ENCODE measurements at places on chromosomes 7 and 10.

DNA sequence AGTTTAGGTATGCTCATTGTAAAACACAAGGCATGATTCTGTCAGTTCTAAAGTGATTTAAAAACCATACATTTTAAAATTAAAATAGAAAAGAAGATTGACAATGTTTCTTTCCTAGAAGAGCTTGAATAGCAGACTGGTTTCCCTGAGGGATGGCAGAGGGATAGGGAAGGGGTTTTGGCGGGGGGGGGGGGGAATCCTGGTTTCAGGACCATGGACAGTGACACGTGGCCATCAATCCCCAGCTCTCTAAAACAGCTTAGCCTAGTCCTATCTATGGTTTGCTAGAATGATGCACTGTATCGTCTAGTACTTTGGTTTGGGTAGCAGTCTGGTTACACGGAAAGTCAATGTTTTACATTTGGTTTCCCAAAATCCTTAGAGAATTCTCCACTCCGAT is 88.7 kb downstream of the PHYHIPL start:
- DNase-seq: no peak

- no peak for DNase-seq
These were observed 317.0 kb downstream of the DNAJB6 start for GRCh38 chr7:157653827-157654207.

GRCh38 chr10:21953585-21954057 is 49.9 kb downstream of the DNAJC1 start:
- DNase-seq: no peak

- no peak for DNase-seq
These were observed 178.0 kb downstream of the LRRN3 start for GRCh38 chr7:111268941-111269340.

- no peak for DNase-seq
These were observed 14.3 kb upstream of the RPA3 start for GRCh38 chr7:7732621-7733281.

All from stimulated activated CD4-positive, alpha-beta T cell treated with anti-CD3 and anti-CD28 coated beads, TNF-alpha, amount 100 ng/mL, for 4 hours (primary cell).